Naive thymus-derived CD4-positive, alpha-beta T cell (primary cell): ENCODE measurements at places on chromosomes 7 and 10. TPM values are rescaled to one million over a fixed set of nuclear protein-coding genes. Genes with fewer than 3 reads are reported as not detected.

Gene KCNH2
- 5.2 TPM for polyA plus RNA-seq

Gene CACNA2D1
- not detected for polyA plus RNA-seq

Gene PTTG1IP2
- not detected for polyA plus RNA-seq

Gene CASTOR2
- polyA plus RNA-seq, result 1.5 TPM

Gene MAGI2
- not detected for polyA plus RNA-seq
